ENCODE measurements at places on chromosomes 12 and 14.

DNA sequence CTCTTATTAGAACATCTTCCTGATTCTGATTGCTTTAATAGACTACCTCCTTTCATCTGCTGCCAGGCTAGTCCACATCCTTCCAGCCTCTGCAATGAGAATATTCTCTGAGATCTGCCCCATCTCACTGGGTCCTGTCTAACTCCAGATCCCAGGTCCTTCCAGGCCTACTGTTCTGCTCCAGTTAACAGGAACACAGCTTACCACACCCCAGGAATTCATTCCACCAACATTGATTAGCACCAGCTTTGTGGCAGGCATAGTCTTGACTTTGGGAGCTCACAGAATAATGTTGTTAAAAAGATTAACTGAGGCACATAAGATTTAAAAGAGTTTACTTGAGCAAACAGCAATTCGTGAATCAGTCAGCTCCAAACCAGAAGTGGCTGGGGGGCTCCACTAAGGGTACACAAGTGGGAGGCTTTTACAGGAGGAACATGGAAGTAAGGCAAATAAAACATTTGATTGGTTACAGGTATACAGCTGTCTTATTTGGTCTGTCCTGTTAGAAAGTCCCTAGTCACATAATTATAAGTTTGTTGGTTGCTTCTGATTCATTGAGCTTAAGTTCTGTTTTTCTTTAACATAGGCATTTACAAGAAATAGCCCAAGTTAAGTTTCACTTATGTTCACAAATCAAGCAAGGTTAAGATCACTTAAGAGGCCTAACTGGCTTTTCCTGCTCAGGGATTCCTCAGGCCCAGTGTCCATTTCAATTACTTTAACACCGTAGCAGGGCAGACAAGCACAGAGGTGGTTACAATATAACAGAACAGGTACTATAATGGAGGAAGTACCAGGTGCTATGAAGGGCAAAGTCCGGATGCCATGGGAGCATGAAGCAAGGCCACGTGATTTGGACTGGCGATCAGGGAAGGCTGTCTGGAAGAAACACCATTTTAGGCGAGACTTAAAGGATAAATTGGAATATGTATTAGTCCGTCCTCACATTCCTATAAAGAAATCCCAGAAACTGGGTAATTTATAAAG is 12.2 kb upstream of the MYH7 start:
- DNase-seq: no peak

DNA sequence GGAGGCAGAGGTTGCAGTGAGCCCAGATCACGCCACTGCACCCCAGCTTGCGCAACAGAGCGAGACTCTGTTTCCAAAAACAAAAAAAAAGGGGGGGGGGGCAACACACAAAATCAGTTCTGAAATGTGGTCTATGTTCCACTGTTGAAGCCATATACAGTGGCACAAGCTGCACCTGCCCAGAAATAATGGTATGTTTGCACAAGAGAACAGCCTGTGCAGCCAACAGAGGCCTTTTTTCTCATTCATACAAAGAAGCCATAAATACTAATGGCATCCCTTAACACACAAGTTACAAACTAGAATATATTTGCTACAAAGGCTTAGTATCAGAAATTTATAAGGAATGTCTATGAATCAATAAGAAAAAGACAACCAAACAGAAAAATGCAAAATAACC is 37.1 kb downstream of the ITPR2 start:
- DNase-seq: no peak

- no peak for DNase-seq
Observed at GRCh38 chr12:124609041-124609989, 41.9 kb upstream of the NCOR2 start.

DNA sequence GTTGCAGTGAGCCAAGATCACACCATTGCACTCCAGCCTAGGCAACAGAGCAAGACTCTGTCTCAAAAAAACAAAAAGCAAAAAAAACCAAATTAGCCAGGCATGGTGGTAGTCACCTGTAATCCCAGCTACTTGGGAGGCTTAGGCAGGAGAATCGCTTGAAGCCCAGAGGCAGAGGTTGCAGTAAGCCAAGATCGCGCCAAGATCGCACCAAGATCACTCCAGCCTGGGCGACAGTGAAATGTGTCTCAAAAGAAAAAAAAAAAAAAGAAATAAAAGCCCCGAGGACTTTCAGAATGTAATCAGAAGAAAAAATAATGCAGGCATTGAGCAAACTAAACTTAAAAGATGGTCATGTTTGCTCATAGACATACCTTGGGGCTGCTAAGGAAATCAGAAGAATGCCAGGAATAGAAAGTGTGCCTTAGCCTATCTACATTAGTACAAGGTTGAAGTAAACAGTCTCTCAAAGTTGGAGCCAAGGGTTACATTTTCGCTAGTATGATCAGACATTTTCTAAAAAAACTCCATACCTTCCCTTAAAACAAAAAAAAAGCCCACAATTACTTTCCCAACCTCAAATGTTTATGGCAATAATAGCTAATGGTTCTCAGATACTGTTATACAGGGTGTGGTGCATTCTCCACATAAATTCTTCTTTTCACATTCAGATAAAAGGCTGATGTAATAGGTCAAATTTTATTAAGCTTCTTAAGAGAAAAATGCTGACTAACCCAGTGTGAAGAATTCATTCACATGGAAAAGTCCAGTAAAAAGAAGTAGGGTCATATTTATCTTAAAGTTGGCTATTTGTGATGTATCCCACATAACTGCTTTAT is 15.8 kb downstream of the DTD2 start:
- peak; percentile 78 for DNase-seq

GRCh38 chr12:95551305-95551704 is at the start of gene USP44:
TSS of gene USP44 (minus strand) at chr12:95551476. CDS start at chr12:95534256, 17,220 bp downstream.
- no peak for DNase-seq

DNA sequence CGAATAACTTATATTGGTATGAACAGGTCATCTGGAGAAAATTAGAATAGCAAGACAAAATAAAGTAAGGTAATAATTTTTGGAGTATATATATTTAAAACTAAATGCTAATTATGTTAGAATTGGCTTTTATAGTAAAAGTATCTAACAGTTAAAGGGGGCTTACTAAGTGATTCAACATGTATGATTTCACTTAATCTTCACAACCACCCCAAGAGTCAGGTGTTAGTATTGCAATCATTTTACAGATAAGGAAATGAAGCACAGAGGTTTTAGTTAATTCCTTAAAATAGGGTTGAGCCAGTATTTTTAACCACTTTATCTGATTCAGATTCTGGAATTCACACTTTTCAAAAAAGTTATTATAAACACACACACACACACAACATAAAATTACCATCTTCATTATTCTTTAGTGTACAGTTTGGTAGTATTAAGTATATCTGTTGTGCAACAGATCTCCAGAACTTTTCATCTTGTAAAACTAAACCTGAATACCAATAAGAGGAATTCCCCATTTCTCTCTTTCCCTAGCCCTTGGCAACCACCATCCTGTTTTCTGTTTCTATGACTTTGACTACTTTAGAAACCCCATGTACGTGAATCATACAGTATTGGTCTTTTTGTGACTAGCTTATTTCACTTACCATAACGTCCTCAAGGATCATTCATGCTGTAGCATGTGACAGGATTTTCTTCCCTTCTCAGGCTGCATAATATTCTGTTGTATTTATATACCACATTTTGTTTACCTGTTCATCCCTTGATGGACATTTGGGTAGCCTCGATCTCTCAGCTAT is 12.5 kb downstream of the A2M start:
- no peak for DNase-seq

GRCh38 chr12:116539905-116540482 is 19.2 kb upstream of the MAP1LC3B2 start:
- peak; percentile 36 for DNase-seq

DNA sequence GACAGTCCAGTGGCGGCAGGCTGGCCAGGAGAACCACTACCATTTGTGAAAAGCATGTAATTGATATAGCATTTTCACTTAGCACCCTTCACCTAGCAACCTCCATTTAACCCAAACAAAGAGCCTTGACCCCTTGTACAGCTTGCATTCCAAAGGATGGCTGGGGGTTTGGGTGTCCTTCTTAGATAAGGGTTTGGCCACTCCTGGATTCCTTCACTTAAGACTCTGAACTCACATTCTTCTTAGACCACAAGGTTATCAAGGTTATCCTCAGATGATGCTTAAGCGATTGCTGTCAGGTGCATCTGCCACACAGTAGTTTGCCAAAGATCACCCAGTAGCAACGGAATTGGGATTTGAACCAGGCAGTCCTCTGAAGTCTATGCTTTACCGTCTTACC is 102.8 kb downstream of the ZNF664 start:
- no peak for DNase-seq

- DNase-seq: peak; percentile 33
Observed at GRCh38 chr12:32561931-32562341, 117.2 kb upstream of the DNM1L start.

- no peak for DNase-seq
Observed at GRCh38 chr14:62722406-62722805, 322.9 kb downstream of the KCNH5 start.

DNA sequence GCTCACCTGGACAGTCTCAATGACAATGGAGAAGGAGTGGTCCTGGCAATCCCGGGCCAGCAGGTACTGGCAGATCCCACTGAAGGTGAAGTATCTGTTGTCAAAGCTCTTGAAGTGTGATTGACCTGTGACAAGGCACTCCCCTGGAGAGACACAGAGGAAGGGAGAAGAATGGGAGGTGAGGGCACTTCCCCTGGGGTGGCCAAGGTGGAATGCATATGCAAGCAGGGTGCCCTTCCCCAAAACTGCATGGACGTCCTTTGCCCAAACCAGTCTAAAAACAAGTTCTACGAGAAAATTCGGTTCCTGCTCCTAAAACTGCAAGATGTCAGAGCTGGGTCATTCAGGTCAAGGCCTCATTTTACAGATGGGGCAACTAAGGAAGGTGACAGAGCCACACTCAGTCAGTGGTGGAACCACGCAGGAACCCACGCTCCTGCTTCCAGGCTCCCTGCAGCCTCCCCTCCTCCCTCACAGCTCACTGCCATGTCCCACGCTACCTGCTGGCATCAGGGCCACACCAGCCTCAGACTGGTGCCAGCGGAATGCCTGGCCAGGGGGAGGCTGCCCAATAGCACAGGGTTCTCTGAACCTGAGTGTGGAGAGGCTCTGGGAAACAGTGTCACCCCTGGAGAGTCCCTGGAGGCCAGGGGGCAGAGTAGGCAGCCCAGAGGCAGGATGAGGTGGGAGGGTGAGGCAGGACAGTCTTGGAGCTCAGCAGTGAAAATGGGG is 59.2 kb downstream of the VWF start:
- no peak for DNase-seq

DNA sequence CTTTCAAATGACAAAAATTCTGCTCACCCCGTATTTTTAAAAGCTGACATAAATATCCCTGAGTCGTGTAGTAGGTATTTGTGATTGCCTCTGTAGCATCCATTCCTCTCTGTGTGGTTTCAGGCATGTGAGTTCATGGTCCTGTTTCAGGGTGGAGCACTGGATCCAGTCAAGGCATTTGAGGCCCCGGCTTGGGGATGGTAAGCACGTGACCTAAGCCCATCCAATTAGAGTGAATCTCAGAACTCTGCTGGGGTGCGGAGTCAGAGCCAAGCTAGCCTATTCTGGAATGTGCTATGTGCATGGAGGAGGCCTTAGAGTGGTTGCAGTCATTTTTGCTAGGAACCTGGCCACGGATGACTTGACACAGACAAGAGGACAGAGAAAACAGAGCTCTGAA is 4.3 kb upstream of the CSRP2 start:
- DNase-seq: peak; percentile 74

DNA sequence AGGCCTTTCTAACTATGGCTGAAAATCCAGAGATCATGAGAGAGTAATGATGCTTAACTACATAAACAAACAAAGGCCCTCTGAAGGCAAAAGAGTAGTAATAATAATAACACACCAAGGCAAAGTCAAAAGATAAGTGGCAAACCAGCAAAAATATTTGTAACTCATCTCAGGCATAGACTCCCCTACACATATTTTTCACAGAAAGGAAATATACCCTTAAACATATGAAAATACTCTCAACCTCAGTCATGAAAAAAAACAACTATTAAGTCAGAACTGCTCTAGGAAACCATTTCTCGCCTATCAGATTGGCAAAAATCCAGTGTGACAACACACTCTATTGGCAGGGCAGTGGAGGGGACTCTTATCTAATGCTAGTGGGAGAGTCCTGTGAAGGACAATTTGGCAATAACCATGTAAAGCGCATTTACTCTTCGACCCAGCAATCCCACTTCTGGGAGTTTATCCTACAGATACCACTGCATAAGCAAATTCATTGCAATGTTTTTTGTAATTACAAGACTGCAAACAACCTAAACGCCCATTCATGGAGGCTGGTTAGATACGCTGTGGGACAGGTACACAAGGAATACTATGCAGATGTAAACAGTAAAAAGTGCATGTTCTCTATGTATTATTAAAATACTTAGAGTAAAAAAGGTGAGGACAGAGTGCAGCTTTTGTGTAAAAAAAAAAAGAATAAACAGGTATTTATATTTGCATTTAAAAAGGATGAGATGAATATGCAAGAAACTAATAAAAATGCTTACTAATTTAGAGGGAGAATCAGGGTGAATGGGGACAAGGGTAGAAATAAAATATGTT is 26.0 kb upstream of the IL22 start:
- DNase-seq: no peak

DNA sequence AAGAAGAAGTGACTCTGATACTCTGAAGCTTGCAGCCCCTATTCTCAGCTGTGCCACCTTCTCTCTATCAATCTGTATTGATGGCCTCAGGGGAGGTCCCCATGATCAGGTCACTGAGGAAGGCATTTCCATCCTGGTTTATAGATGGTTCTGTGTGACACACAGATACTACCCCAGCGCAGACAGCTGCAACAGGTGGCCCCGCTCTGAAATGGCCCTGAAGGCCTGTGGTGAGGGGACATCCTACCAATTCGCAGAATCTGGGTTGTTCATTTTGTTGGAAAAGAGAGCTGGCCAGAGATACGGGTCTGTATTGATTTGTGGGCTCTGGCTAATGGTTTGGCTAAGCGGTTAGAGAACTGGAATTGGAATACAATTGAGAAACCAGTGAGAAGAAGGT is 21.7 kb downstream of the DLK1 start:
- DNase-seq: no peak

DNA sequence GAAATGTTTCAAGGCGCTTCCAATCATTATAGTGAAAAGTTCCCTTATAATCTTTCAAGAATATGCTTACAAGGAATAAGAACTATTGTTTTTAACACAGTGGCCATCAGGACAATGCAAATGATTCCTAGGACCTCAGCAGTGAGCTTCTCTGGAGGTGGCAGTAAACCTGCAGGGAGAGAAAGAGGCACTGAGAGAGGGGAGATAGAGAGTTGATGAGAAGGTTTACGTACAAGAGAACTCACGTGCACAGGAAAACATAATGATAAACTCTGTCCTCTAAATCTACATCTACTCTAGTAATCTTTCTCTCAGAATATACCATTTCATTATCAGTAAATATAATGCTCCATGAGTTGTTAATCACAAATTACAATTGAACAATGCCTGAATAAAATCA is 715 bp downstream of the KLRC4 start:
- no peak for DNase-seq

GRCh38 chr14:77542421-77543239 is 44.0 kb upstream of the ISM2 start:
- no peak for DNase-seq

- peak; percentile 84 for DNase-seq
Observed at GRCh38 chr14:85471744-85472143, 58.2 kb upstream of the FLRT2 start.

Data from HFFc6 (cell line).